ENCODE measurements at places on chromosomes 3 and 15.

- no peak for DNase-seq
Measured at GRCh38 chr3:68819361-68819760, 113.0 kb downstream of the TAFA4 start.

DNA sequence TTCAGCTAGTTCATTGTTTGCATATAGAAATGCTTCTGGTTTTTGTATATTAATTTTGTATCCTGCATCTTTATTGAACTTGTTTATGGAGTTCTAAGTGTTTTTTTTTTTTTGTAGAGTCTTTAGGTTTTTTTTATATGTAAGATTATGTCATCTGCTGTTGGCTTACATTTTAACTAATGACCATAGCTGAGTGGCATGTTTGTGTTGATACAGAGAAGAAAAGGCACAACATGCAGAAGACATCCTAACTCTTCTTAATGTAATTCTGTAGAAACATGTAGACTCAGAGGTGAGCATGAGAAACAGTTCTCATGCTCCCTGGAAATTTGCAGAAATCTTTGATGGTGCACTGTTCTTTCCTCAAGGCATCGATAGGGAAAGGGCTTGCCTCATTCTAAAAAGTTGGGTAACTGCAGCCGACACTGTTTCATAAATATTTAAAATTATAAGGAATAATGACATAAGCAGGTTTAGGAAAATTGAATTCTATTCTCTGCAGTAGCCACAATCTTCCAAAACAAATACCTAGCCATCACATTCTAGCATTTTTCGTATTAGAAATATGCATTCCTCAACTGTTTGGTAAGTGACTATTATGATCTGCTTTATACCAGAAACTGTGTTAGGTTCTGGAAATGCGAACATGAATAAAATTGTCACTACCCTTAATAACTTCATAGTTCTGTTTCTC lies 499.6 kb upstream of the KCNMB2 start:
- DNase-seq: no peak

DNA sequence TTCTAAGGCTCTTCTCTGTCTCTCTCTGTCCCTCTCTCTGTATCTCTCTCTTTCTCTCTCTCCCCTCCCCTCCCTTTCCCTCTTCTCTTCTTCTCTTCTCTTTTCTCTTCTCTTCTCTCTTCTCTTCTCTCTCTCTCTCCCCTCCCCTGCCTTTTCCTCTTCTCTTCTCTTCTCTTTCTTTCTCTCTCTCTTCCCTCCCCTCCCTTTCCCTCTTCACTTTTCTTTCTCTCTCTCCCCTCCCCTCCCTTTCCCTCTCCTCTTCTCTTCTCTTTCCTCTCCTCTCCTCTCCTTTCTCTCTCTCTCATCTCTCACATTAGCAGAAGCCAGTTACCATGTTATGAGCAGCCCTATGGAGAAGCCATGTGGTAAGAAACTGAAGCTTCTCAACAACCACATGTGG lies 25.0 kb upstream of the SLC25A36 start:
- no peak for DNase-seq

DNA sequence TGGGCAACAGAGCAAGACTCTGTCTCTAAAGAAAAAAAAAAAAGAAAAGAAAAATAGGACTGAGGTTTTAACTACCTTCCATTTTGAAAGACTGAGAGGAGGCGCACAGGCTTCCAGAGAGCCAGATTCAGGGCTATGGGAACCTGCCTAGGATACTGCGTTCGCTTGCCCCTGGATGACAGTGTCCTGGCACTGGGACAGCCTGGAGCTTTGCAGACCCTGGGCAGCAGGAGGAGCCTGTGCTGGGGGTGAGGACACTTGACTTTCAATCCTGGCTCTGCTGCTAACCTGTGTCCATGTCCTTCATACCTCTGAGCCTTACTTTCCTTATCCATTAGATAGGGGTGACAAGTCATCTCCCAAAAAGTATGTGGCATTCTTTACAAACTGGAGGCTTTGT lies 31.2 kb downstream of the CD276 start:
- no peak for DNase-seq

DNA sequence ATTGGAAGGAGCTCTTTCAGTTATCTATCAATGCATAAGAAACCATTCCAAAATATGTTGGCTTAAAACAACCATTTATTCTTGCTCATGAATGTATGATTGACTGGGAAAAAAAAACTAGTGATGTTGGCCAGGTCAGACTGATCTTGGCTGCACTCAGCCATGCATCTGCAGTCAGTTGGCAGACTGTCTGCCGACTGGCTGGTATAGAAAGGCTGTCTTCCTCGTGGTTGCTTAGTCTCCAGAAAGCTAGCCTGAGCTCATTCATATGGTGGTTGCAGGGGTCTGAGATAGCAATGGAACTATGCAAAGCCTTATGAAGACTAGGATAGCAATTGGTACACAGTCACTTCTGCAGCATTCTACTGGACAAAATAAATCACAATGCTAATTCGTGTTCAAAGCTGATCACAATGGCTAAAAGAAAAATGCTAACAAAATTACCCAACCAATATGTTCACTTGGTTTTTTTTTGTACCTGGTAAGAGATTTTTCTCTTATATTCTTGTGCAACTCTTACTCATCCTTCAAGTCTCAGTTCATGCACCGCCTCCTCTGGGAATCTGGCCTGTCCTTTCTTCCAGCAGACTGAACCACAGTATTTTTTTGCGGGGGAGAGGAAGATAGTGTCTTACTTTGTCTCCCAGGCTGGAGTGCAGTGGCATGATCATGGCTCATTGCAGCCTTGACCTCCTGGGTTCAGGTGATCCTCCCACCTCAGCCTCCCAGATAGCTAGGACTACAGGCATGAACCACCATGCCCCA lies 126.8 kb downstream of the KCNAB1 start:
- no peak for DNase-seq

DNA sequence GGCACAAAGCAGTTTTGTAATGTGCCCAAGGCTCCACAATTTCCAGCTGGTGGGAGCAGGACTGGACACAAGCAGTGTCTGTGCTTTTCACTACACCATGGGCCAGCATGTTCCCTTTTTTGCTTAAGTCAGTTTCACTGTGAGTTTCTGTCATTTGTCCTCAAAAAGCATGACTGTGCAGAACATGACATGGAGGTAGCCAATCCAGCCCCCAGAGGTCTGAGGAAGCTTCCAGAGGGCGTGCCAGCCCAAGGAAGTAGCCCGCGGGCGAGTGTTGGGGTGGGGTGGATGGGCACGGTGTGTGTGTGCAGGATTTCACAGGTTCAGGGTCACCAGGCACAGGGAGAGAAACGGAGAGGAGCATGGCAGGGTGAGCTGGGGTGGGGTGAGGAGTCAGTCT lies 8.0 kb upstream of the EEFSEC start:
- no peak for DNase-seq

DNA sequence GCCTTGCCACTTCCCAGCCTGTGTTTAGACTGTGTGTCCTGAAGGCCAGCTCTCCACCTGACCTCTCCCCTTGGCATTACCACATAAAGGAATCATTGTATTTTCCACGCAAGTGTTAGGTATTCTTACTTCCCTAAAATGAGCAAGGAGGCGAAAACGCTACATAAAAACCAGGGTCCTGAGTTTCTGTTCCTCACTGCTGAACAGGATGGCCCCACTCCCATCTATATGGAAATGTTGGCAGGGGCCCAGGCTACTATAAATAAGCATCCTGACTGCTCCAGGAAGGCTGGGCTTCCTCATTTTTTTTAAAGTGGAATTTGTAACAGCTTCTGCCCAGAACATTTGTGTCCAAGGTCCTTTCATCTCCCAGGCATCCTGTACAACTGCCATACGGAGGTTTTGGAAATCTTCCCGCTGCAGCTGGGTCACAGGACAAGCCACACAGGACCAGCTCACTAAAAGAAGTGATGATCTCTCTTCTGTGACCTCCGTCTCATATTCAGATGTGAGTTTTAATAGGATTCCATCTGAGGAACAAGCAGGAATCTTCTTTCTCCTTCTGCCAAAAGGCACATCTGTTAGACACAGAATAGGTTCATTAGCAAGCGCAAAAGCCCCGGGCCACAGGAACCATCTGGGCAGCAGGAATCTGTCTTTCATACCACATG lies 56.4 kb upstream of the LIMD1 start:
- DNase-seq: no peak

DNA sequence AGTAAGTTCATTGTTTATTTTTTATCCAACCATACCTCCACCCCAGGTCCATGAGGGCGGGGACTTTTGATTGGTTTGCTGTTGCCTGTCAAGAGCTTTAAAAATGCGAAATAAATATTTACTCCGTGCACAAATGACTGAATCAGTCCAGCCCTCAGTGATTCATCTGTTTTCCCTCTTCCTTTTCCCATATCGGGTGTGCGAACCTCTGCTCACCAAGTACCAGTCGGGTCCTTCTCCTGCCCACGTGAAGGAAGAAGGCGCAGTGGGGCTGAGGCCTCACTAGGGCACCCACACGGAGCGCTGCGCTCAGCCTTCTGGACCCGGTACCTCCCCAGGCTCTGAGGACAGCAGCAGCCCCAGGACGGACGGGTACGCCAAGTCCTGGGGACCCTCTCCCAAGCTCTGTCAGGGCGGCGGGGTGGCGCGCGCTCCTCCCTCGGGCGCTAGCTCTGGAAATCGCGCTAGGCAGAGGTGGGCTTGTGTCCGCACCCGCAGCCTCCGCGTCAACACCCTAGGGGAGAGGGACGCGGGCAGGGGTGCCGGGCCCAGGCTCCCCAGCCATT lies 70.5 kb upstream of the EPHB3 start:
- no peak for DNase-seq

- DNase-seq: no peak
Measured at GRCh38 chr3:39794880-39795279, 14.5 kb upstream of the MYRIP start.

- DNase-seq: no peak
Measured at GRCh38 chr3:122679882-122680474, 661 bp upstream of the PARP14 start.

- DNase-seq: no peak
Measured at GRCh38 chr3:158159714-158160113, 49.8 kb downstream of the RSRC1 start.

DNA sequence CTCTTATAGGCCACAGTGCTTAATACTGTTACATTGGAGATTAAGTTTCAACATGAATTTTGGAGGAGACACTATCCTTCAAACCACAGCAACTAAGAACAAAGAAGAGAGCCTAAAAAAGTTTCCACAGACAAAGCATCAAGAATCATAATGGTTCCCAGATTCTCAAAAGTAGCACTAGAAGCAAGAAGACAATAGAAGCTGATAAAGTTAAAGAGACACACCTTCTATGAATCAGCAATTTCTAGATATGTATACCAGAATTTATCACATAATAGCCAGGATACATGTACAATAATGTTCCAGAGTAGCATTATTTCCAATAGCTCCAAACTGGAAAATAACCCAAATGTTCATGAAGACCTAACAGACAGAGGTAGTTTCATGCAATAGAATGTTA lies 12.2 kb downstream of the NKIRAS1 start:
- DNase-seq: no peak

DNA sequence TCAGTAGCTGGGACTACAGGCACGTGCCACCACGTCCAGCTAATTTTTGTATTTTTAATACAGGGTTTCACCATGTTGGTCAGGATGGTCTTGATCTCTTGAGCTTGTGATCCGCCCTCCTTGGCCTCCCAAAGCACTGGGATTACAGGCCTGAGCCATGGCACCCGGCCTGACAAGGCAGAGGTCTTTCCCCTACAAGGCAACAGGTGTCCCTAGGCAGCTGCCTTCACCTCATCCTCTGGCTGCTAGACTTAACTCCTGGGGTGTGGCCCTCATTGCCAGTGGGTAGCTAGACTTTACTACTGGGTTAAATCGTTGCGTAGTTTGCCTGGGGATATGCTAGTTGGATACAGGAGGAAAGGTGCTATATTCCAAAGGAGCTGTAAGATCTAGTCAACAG lies 81.4 kb downstream of the CHRD start:
- DNase-seq: no peak

- DNase-seq: peak; percentile 51
Measured at GRCh38 chr15:40266828-40267304, 16.0 kb downstream of the ANKRD63 start.

- no peak for DNase-seq
Measured at GRCh38 chr3:37930495-37930894, 60.1 kb upstream of the VILL start.

- no peak for DNase-seq
Measured at GRCh38 chr15:67908756-67909155, 68.9 kb upstream of the RNU6-1 start.

DNA sequence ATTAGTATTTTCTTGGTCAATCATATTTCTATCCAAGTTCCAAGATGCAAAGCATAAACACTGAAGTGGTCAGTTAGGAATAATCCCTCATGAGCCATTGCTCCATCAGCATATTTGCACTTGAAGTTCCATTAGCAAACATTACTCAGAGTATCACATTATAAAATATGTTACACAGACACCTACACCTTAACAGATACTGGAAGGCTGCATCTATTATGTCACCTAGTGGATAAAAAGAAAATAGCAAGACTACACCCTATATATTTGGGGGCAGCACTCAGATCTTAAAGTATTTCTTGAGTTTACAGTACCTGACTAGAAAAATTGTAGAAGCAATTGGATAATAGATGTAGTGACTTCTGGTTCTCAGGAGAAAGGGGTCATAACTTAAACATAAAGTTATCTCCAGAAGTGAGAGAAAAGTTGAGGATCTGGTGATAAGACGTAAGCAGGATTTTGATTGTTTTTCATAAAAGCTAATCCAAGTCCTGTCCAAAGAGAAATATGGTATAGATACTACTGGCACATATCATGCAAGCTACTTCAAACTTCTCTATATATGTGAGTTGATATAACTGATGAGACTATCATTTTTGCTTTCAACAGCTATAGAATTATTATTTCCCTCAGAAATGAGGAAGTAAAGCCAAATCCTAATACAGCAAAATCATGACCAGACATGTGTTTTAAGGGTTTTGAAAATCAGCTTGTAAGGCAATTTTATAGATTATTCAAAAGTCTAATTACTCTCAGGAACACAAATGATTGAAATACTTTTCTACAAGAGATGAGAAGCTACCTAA lies 422.2 kb downstream of the GBE1 start:
- no peak for DNase-seq

- no peak for DNase-seq
Measured at GRCh38 chr3:79985816-79986215, 218.0 kb upstream of the ROBO1 start.

GRCh38 chr3:40162616-40163015 lies 146.9 kb upstream of the EIF1B start:
- no peak for DNase-seq

- no peak for DNase-seq
Measured at GRCh38 chr3:131786386-131786785, 248.4 kb downstream of the CPNE4 start.

DNA sequence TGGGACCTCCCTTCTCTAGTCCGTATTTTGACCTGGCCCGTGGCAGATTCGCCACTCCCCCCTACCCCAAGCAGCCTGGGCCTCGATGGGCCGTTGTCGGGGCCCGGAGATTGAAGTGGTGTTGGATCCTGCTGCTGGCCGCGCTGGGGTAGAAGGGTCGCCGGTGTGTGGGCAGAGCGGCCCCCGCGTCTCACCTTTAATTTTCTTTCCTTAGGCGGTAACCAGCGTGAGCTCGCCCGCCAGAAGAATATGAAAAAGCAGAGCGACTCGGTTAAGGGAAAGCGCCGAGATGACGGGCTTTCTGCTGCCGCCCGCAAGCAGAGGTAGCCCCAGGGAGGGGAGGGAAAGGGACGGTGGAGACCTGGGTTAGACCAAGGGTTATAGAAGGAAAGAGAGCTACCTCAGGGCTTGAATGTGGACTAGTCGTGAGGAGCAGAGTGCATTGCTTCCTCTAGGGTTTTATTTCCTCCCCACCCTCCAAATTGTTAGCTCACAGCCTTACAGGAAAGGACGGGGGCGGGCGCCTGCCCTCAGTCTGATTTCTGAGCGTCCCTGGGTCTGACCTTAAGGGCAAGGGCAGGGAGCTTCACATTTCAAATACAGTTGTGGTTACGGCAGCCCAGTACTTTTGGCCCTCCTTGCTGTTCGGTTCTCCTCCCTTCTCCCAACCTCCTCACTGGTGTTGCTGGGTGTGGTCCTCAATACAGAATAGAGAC lies 799 bp downstream of the SERF2 start:
- DNase-seq: no peak
